ENCODE measurements at places on chromosomes 3 and 15.

DNA sequence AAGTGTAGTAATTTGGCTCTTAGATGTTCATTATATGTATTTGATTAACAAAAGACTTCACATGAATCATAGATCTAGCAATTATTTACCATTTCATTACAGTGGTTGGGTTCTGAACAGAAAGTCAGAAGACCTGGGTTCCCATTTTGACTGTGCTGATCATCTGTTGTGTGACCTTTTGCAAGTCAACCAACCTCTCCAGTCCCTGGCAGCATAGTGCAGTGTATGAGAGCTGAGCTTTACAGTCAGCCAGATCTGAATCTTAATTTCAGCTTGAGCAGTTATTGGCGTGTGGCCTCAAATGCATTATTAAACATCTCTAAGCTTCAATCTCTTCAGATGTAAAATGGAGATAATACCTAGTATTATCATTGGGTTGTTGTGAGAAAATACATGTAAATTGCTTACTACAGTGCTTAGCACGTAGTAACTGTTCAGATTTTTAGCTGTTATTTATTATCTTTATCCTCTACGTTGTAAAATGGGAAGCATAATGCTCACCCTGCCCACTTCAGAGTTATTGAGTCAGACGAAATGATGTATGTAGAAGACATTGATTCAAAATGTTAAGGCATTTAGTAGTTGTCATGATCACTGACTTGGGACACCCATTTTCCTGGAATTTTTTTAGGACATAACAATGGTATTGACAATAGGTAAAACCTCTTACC, 104.0 kb downstream of the KLHL25 start:
- DNase-seq: no peak

- DNase-seq: no peak
These were observed 152.4 kb downstream of the LEKR1 start for GRCh38 chr3:156978481-156978961.

- DNase-seq: no peak
These were observed 1.9 kb downstream of the WDR48 start for GRCh38 chr3:39053696-39054095.

DNA sequence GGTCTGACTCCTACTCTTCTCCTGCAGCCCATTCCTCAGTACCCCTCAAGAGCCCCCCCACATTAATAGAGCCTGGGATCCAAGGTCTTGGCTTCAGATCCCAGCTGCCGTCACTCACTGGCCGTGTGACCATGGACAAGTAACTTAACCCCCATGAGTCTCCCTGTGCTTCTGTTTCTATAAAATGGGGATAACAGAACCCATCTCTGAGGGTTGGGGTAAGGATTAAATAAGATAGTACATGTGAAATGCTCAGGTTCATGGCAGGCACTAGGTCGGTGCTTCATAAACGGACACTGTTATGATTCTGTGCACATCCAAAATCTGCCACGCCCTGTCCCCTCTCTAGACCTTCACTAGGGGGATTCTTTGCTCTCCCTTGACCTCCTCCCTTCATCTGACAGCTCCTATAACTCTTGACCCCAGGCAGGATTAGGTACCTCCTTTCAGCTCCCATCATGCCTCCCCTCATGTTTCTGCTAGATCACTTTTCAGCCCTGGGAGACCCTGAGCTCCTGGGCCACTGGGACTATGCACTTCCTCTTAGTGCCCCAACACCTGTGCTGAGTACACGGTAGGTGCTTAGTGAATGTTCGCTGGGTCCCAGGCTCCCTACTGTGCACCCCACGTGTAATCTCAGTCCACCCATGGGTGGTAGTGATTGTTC, 1.5 kb downstream of the CAND2 start:
- DNase-seq: no peak

DNA sequence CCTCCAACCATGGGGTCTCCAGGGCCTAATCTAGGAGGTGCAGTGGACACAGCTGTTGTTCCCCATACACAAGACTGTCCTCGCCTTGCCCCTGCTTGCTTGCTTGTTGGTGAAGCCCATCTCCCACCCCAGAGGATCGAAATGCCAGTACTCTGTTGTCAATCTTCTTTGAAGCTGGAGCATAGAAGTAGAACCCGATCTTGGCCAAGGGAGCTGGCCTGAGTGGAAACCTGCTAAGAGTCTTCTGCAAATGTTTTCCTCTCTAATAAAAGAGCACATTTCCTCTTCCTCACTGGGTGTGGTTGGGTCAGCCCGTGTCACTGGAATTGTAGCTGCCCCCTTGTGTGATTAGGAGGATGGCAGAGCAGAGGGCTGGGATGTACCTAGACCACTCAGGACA, 85.4 kb downstream of the HES1 start:
- no peak for DNase-seq

GRCh38 chr15:39167164-39168058, 413.5 kb upstream of the THBS1 start:
- DNase-seq: no peak

- no peak for DNase-seq
These were observed 48.1 kb downstream of the BFSP2 start for GRCh38 chr3:133447750-133448477.

- DNase-seq: no peak
These were observed 51.1 kb downstream of the IFT57 start for GRCh38 chr3:108171106-108171505.

DNA sequence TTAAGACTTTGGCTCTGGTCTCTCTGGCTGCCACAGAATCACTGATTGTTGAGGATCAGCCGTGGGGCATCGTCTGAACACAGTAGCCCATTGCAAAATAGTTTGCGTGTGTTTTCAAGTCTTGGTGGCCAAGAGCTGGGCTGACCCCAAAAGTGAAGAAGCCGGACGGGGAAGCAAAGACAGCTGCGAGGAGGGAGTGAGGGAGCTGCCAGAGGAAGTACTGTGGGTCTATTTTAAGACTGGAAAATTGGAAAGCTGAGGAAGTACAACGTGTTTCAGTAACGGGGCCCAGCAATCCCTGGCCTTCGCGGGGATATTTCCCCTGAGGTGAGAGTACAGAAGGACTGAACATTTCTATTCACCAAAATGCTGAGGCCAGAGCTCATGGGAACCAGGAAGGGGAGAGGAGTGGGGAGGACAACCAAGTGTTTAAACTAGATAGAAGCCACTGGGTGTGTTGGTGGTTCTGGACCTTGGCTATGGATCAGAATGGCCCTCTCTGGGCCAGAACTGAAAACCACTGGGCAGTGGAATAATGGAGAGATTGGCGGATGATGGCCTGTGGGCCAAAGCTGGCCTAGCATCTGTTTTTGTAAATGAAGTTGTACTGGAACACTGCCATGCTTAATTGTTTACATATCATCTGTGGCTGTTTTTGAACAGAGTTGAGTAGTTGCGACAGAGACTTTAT, 34.1 kb upstream of the LIMD1 start:
- DNase-seq: no peak

GRCh38 chr15:50797926-50798325, 32.4 kb upstream of the SPPL2A start:
- no peak for DNase-seq

GRCh38 chr15:69082021-69082502, 67.6 kb downstream of the NOX5 start:
- DNase-seq: no peak

DNA sequence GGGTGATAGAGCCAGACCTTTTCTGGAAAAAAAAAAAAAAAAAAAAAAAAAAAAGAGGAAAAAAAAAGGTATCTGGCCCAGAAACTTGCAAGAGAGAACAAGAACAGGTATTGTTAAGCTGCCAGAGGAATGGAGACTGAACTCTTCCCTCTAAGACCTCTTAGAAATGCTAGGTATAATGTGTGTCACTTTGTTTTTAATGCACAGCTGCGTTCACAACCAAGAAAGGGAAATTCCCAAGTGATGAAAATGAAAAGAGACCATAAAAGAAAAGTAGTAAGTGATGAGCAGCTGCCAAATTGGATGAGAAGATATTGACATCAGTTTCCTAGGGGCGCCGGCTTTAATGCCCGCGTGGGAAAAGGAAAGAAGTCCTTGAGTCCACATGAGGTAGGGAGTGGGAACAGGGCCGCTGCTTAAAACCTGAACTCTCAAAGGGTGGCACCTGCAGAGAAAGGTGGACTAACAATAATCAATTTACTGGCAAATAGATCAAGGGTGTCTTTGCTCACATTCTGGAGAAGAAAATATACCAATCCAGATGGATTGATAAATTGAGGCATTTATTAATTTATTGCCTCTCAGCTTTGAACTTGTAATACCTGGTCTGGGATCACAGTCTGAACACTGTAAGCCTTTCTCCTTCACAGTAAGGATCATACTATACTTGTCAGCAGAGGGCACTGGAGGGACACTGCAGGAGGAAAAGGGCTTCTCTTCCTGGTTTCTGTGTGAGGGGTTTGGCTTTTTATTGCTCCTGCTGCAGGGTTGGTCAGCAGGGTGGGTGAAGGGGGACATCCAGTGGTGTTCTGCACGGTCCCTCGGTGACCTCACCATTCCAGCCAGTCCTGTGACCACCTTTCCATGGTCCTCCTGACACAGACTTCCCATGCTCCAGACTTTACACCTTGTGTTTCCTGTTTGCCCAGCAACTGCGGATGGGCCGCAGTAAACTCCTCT, 131.6 kb downstream of the AQP9 start:
- no peak for DNase-seq

DNA sequence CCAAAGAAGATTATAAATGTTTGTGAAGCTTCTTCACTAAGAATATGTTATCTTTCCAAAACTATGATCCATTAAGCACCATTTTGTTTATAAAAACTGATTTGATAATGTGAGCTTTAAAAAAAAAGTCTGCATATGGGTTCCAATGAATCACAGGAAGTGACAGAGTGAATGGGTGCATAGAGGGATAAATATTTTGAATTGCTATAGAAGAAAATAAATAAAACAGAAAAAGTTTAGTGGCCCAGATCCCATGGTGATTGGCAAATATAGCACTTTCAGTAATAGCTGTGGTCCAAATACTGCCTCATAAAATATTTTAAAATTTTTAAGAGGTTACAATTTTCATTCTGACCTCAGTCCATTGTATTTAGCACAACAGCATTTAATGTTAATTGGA, 19.2 kb downstream of the CPA3 start:
- no peak for DNase-seq

- DNase-seq: no peak
These were observed 247.7 kb upstream of the GADL1 start for GRCh38 chr3:31142139-31142538.

GRCh38 chr15:88844749-88845386, 41.6 kb downstream of the ACAN start:
- DNase-seq: no peak

GRCh38 chr3:54691289-54691771, 236.5 kb downstream of the LRTM1 start:
- DNase-seq: no peak

- no peak for DNase-seq
These were observed 179.5 kb downstream of the ANXA2 start for GRCh38 chr15:60218256-60218655.

Measured in stimulated activated CD8-positive, alpha-beta memory T cell treated with anti-CD3 and anti-CD28 coated beads, Interleukin-15, amount 100 ng/mL, for 1 hour (primary cell).